ENCODE measurements at places on chromosomes 16 and 17. TPM values are rescaled to one million over a fixed set of nuclear protein-coding genes. Genes with fewer than 3 reads are reported as not detected.

Gene SCGB1C2
- total RNA-seq = not detected

Gene TMC8
- total RNA-seq = not detected

Gene CES3
- 0.56 TPM for total RNA-seq

Gene MPP3
- total RNA-seq = 9.2 TPM

Gene KIF2B
- not detected for total RNA-seq
